ENCODE measurements at places on chromosomes 2 and 18.

- DNase-seq, result no peak
Observed at GRCh38 chr18:56112013-56112749, 524.2 kb upstream of the TCF4 start.

DNA sequence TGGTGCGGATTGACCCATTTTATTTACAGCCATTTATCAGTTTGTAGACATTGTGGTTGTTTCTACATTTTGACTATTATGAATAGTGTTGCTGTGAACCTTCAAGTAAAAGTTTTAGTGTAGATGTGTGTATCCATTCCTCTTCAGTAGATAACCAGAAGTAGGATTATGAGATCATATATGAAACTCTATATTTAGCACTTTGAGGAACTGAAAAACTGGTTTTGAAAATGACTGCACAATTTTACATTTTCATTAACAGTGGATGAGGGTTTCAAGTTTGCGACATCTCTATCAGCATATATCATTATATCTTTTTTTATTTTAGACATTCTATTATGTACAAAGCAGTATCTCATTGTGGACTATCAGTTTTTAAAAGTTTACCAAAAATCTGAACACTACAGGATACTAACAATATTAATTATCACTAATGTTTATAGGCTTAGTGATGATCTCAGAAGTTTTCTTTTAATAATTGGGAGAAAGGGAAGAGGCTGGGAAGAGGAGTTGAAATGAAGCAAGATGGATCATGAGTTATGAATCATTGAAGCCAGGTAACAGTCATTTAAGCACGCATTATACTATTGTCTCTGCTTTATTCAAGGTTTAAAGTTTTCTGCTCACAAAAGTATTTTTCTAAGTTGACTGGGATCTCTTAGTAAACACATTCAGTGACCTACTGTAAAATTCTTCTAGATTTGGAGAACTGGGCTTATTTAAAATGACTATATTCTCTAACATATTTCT, 329.0 kb upstream of the LRATD1 start:
- DNase-seq, result no peak

- no peak for DNase-seq
Observed at GRCh38 chr18:45834306-45834705, 8.8 kb downstream of the SIGLEC15 start.

GRCh38 chr18:45860492-45860891, 35.0 kb downstream of the SIGLEC15 start:
- no peak for DNase-seq

DNA sequence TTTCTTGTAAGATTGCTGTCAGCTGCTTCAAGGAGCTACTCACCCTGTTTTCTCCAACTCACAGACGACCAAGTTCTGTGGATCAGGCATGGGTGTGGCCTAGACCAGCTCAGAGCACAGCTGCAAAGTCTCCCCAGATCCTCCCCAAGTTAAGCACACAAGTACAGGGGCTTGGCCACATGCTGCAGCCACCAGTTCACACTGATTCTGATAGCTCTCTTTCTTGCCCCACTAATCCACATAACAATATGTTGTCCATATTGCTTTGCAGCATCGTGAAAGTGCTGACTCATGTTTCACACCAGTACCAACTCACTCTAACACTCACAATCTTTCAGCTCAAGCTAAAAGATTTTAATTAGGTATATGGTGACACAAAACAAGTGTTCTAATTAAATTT, 437.0 kb downstream of the PARD3B start:
- DNase-seq, result no peak

DNA sequence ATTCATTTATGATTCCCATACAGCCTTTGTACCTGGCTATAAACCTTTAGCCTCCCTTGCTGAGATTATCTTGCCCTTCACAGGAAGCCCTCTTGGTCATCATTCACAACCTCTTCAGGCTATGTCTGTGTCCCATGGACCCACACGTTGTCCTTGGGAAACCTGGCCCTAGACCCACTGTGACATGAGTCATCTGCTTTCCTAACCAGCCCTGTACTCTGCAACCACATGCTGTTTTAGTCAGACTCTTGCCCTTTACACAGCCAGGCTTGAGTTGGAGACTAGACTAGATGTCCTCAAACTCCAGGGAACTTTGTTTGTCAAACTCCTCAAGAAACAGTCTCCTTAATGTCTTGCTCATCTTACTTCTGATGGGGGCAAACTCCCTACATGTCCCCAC, 229.3 kb upstream of the ZSWIM2 start:
- no peak for DNase-seq

DNA sequence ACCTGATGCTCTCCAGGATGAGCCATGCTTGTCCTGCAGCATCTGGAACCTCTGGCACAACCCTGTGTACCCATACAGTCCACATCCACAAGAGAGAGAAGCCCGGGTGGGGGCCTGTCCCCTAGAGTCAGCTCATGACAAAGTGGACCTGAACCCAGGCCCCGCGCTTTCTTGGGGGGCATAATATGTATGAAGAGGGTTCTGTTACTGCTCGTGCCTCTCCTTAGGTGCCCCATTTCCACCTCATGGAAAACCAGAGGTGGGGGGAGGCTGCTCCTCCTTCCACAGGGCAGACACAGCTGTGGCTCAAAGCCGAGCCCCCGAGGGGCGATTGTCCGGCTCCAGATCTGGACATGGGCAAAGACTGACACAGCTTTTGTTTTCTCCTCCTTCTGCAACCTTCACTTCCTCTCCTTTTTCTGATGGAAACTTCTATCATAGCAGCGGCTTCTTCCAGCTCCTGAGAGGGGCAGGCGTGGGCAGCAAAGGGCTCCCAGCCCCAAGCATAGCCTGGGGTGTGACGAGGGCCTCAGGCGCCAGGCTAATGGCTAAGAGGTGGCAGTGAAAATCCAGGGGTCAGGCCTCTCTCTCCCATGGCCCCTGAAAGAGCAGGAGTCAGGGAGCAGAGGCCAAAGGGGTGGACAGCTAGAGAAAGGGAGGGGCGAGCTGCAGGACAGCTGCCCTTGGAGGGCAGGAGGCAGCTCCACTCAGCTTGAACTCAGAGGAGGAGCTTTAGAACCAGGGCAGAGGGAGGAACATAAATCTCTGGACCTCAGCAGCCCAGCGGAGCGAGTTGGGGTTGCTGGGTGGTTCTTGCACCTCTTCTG, 155.5 kb downstream of the ZFP36L2 start:
- DNase-seq, result no peak

DNA sequence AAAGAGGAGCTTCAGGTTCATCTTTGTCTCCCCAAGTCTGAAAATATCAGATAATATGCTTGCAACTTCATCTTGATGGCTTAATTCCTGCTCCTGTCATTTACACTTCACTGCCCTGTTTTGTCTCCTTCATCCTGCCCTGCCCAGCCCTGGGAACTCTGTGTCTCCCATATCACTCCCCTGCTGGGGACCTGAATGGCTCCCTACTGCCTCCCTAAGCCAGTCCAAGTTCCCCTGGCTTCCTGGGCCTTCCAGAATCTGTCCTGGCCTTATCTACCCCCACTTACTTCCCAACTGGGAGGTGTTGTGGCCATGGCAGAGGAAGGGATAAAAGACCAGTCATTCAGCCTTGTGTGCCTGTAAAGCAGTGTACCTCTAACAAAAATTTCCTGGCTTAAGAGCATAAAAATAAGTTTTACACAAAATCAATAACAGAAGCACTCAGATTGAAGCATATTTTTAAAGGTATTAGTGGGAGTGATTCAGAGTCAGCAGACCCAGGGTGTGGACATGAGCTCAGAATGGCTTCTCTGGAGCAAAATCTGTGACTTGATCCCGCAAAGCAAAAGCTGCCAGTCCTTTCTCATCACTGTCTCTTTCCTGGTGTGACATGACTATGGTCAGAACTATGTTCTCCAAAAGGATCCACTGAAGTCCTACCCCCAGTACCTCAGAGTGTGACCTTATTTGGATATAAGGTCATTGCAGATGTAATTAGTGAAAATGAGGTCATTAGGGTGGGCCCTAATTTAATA, 59.1 kb downstream of the INO80C start:
- DNase-seq, result no peak

DNA sequence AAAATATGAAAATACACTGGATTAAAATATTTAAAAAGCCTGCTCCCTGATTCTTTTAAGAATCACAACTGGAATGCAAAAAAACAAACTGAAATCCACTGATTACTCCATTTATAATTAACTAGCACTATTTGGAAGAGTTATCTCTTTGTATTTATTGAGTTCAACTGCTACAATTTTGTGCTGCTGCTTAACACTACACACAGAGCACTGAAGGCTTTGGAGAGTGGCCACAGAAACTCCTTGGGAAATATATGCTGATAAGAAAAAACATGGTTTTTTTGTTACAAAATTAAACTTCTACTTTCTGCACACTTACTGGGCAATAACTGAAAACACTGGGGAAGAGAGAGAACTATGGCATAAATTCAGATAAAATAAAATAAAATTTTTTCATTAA, 19.8 kb upstream of the BZW1 start:
- no peak for DNase-seq

- DNase-seq, result no peak
Observed at GRCh38 chr2:63596401-63596883, 7.7 kb downstream of the MDH1 start.

DNA sequence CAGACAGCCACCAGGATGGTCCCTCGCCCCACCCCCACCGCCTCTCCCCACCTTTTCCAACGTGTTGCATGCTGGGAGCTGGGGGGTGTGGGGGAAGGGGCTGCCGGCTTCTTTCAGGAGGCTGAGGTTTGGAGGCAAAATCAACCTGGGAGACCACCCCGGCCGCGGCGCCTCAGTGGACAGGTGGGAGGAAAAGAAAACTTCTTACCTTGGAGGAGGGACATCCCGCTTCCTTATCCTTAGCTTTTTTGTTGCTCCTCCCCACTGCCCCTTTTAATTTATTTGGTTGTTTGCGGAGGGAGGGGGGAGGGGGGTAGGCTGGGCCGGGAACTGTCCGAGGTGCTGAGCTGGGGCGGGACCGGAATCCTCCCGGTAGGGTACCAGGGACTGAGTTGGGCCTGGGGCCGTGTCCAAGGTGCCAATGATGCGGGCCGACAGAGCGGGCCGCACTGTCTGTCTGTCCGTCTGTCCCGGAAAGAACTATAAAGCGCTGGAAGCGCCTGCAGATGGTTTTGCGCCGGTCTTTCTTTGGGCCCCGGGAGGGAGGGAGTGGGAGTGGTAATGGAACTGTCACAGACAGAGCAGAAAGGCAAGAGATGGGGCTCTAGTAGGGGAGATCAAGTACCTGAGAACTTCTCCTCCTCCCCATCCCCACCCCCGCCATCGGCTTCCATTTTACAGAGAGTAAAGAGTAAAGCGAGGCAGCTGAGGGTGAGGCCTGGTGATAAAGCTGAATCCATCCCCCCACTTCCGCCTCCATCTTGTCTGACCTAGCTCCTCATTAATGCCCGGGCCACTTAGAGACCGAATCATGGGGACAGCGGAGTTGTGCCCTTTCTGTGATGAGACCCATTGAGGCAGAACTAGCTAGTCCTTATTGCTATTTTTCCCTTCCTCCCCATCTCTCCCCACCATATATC, 2.4 kb downstream of the CDK5R2 start:
- DNase-seq, result no peak

DNA sequence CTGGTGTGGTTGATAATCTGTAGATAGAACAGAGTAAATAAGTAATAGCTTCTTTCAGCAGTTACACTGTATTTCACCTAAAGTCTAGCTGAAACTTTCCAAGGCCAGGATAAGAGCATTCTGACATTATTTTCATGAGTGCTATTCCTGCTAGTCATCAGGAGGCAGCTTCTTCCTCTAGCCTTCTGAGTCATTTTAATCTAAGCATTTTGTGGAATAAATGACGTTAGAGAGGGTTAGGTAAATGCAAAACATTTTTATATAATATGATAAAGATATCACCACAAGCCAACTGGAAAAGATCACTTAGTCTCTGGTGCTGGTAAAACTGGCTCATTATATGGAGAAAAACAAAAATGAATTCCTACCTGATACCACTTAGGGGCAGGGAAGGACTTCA, 138.5 kb downstream of the MEP1B start:
- no peak for DNase-seq

DNA sequence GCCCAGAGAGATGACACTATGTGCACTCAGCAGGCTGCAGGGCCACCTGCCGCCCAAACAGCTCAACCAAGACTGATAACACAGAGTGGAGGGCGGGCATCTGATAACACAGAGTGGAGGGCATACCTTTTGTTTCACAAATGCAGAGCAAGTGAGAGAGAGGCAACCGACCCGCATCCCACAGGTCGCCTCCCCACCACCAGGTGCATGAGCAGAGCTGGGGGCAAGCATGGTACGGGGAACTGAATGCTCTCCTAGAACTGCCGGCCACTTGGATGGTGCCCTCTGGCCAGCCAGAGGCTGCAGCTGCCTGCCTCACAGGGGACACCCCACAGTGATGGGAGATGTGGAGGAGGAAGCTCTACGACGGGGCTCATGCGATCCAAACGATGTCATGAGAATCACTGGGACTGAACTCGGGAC, 49.5 kb downstream of the ANO7 start:
- DNase-seq, result no peak

DNA sequence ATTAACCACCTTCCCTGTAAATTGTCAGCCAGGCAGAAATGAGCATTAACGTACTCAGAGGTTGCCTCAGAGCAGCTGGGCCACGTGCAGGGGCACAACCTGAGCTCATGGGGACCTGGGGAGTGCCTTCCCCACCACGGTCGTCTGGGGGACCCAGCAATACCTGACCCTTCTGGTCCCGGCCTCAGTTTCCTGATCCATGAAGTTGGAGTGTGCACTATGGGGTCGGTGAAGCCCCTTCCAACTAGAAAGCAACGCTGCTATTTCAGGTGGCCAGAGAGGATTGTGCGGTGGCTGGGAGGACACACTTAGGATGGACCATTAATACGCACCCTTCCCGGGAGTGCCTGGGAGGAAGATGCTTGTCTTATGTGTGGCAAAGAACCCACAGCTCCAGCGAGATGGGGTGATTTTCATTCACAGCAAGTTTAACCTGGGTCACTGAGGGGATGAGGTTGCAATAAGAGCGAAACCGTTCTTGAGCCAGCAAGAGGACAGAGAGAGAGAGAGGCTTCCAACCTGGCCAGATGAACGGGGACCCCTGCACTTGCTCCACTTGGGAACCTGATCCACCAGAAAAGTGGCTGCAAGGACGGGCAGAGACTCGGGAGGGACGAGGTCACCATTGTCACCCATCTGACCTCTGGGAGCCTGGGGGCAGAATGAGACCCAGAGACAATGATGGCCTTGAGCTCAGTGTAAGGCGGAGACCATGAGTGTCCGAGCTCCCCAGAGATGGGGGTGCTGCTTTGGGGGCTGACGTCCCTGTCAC, 36.2 kb downstream of the NGEF start:
- no peak for DNase-seq

GRCh38 chr2:118761771-118762170, 85.7 kb downstream of the EN1 start:
- no peak for DNase-seq

DNA sequence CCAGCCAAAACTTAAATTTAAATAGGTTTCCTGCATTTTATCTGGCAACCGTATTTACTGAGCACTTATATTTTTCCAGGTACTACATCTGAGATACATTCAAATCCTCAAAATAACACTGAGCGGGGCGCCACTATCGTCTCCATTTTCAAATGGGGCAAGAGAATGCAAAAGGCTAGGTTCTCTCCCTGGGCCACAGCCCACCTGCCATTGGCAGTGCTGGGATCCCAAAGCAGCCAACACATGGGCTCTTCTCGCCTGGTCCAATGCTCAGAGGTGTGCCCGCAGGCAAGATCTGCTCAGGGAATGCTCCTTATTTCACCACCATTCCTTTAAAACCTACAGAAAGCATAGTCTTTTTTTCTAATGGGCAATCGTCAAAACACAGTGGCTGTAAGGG, 11.3 kb upstream of the ID2 start:
- DNase-seq, result no peak
